Tibial nerve (tissue), 4 donors: ENCODE measurements at places on chromosomes 2 and 18. TPM values are rescaled to one million over a fixed set of nuclear protein-coding genes. Genes with fewer than 3 reads are reported as not detected.

Gene FRZB
- total RNA-seq, result 3.0 TPM

DNA sequence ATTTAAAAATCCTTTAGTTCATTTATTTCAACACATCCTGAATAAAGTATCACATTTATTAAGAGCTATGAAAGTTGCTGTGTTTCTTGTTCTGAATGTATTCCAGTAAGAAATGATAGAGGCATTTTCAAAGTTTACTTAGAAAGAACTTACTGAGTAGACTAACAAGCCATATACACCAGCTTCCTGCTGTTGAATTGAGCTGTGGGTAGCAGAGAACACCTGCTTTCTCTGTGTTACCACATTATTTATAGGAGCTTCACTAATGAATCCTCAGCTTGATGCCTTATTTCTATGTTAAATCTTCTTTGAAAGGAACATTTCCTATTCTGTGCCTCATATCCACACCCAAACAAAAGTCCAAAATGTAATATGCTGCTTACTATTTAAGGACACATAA is 115.4 kb downstream of the CCDC141 start:
- no peak for DNase-seq

Gene RMDN2
- 9.6 TPM for total RNA-seq

Gene CD8B
- 3.1 TPM for total RNA-seq

DNA sequence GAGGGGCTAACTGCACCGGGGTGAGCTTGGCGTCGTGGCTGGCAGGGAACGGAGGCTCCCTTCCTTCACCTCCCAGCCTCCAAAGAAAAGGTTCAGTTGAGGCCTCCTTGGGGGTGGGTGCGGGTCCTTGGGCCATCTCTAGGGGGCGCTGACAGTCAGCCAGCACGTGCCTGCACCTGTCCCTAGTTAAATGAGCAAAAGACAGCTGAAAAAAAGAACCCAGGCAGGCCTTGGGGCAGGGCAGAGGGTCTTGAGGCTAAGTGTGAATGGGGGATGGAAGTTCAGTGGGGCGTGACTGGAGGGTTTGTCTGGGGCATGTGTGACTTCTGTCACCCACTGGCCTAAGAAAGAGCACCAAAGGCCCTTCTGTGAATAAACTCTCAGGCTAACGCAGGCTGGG is 56.4 kb downstream of the ZFP36L2 start:
- DNase-seq, result no peak

- no peak for DNase-seq
Observed at GRCh38 chr2:43111788-43112554, 114.4 kb downstream of the ZFP36L2 start.

DNA sequence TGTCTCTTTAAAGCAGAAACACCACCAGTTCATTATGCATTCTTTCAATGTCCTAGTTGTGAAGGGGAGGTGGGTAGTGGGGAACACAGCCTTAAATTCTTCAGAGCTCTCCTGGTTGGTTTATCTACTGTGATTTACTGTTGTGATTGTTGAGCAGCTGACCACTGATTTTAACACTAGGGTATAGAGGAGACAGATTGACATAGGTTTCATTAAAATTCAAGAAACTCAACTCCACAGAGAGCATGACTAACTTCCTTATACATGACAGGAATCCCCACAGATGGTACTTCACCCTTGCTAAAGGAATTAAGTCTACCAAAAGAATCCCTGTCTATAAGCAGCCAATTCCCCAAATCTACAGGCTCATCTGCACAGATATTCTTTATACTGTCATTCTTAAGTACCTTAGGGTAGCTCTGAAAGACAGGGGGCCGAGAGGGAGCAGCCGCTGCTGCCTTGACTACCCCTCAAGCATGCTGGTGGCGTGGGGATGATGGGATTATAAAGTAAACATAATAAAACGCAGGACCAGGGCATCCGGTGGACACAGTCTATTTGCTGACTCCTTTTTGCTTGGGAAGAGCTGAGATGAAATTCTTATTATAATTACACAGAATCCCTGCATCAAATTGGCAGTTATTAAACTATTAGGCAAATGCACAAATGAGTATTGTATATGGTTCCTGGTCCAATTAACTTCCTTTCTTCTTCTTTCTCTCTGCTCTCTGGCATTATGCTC is 1377.6 kb upstream of the PIK3C3 start:
- no peak for DNase-seq

DNA sequence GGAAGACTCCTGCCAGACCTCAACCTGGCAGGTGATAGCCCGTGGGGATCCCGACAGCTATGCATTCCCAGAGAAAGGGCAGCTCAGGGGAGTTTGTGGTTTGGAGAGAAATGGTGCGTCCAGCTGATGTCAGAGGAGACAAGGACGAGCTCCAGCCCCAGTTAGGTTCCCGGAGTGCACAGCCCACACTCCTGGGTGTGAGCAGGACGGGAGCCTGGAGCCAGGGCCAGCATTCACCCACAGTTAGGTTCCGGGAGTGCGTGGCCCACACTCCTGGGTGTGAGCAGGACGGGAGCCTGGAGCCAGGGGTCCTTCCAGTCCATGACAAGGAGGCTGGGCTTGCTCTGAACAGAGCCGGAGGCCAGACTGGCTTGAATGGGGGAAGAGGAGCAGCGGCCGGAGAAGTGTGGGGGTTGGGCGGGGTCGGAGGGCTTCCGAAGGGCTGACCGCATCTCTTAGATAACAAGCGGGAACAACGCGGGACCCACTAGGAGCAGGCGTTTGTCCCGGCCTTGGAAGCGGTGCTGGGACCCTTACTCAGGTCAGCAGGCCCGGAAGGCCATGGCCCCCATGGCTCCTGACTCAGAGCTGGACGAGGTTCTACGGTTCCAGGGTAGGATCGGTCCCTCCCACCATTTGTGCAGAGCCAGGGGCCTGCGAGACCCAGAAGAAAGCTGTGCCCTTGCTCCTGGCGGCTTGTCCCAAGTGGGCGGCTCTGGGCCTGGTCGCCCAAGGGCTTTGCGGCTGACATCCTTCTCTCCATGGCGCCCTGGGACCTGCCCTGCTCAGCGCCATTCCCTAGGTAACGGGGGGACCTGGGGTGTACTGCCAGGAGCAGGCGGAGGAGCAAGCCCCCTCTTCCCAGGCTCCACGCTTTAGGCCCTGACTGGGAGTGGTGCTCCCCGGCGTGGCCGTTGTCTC is 185.6 kb downstream of the RTP5 start:
- DNase-seq, result no peak

Gene BMP10
- total RNA-seq, result not detected

Gene NBAS
- 59.1 TPM for total RNA-seq

- DNase-seq, result no peak
Observed at GRCh38 chr2:107635883-107636282, 190.8 kb upstream of the RGPD4 start.

DNA sequence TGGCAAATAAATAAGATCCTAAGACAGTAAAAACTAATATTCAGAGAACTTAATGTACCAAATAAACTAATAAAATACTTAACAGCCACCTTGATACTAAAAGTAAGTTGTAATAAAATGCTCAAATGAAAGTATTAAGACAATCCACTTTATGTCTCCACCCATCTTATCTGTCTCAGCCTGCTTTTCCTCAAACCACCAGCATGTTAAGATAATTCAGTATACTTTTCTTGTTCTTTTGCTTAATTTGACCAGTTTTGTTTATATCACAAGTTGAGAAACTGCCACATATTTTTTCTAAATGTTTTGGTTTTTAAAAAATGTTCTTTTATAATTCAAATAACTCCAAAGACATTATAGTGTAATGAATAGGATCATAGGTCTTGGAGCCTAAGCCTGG is 142.0 kb downstream of the MBD5 start:
- no peak for DNase-seq

GRCh38 chr18:33711514-33711913 is 133.5 kb downstream of the ASXL3 start:
- no peak for DNase-seq

Gene PSD4
- total RNA-seq, result 10.0 TPM

Gene MAP4K4
- 85.7 TPM for total RNA-seq

DNA sequence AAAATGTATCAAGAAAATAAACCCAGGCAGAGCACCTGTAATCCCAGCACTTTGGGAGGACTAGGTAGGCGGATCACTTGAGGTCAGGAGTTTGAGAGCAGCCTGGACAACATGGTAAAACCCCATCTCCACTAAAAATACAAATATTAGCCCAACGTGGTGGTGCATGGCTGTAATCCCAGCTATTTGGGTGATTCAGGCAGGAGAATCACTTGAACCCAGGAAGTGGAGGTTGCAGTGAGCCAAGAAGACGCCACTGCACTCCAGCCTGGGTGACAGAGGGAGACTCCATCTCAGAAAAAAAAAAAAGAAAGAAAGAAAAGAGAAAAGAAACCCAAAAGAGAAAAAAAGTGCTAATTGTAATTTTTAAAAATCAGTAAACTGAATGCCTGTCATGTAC is 41.4 kb downstream of the DDX18 start:
- DNase-seq, result no peak

DNA sequence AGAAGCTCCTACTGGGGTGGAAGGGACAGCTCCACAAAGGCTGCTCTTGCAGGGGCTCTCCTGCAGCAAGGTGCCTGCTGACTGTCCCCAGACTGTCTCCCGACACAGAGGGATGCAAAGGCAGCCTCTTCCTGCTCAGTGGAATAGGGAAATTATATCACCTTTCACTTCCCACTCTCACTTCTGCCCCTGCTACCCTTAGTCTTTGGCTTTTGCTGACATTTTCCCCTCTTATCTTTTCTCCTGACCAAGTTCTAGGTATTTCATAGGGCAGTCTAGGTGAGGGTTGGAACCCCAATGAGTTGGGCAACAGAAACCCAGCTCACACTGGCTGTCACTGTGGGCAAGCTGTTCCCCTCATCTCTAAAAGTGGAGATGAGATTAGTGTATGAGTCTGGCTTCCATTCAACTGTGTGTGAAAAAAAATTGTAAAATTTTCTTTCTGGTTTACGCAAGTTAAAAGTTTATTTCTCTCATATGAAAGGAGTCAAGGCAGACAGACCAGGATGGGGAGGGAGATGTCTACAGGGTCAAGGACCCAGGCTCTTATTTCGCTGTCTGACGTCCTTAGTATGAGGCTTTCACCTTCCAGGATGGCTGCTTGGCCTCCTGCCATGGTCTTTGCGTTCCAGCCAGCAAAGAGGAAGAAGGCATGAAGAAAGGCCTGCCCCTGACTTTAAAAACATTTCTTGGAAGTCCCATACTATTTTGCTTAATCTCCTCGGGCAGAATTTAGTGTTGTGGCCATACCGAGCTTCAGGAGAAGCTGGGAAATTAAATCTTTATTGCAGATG is 7.5 kb upstream of the MOCOS start:
- peak; percentile 75 for DNase-seq

Gene PRKAG3
- not detected for total RNA-seq

- DNase-seq, result no peak
Observed at GRCh38 chr18:62717925-62718800, 2.8 kb downstream of the PHLPP1 start.

GRCh38 chr2:239882331-239882732 is 142.8 kb downstream of the NDUFA10 start:
- peak; percentile 43 for DNase-seq

DNA sequence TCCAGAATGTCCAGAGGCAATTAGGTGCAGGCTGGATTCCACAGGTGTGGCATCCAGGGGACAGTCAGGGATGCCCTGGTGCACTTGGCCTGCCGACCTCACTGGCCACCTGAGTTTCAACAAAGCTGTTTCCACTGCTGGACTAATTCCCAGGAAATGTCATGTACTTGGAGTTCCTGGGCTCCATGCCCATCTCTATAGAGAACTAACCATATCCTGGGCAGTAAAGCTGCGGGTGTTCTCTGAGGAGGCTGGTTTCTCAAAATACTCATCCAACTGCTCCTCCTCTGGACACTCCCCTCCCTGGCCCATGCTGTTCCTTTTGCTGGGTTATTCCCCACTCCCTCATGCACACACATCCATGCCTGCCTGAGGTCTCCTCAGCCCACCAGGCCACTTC is 161.9 kb upstream of the SKOR2 start:
- no peak for DNase-seq

- peak; percentile 34 for DNase-seq
Observed at GRCh38 chr2:18749912-18750526, 160.7 kb upstream of the NT5C1B start.

Gene KLHL14
- total RNA-seq, result 0.30 TPM

Gene TMEM37
- 3.7 TPM for total RNA-seq

- no peak for DNase-seq
Observed at GRCh38 chr2:69453475-69454129, 16.4 kb upstream of the NFU1 start.

DNA sequence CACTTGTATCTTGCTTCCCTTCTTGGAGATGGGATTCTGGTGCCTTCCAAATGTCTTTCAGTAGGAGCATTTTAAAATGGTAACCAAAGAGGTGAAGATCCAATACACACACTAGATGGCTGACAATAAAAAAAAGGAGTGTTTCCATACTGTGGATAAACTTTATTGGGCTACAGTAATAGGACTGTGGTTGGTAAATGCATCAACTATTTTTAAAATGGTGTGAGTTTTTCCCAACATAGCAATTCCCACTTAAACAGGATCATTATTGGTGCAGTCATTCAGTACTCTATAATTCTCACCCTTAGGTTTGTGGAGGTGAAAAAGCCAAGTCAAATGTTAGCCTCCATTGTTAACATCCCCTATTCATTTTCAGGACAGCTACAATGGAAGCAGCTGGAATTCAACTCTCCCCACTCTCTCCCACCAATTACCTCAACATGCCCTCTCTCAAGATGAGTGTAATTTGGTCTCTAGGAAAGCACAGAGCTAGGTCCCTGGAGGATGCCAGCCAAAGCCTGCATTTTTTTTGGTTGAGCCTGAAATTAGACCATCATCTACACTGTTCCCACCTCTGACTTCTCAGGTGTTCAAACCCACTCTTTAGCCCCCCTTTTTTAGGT is 273.3 kb downstream of the TCF4 start:
- no peak for DNase-seq

Gene TGFBRAP1
- total RNA-seq, result 30.8 TPM

GRCh38 chr18:11091746-11092145 is 57.6 kb downstream of the PIEZO2 start:
- DNase-seq, result no peak

DNA sequence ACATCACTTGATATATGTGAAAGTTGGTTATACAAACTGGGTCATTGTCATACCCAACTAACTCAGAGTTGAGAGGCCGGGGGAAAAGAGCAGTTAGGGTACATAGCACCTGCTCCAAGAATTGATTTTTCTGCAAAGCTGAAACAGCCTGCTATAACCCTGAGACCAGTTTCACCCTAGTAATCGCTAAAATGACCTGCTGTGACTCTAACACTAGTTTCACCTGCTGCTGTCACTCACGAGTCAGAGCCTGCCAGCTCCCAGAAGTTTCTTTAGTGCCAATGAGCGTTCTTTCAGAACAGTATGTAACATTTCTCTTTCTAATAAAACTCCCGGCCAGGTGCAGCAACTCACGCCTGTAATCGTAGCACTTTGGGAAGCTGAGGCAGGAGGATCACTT is 28.0 kb downstream of the SRSF7 start:
- no peak for DNase-seq

Gene STPG4
- total RNA-seq, result 0.30 TPM

Gene TFPI
- 88.5 TPM for total RNA-seq

Gene ERBB4
- 2.8 TPM for total RNA-seq

DNA sequence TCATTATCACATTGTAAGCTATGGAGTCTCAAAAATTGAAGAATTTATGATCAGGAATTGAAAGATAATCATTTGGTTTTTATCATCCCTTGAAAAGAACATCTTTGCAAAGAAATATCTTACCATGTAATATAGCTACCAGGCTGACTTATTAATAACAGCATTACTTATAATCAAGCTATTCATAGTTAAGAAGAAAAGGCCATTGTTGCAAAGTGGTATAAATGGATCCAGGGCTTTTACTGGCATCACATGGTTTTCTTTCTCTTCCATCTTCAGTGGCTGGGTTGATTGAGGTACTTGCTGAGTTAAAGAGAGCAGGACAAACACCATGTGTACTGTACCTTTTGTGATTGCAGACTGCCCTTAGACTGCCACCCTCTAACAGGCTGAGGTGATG is 39.6 kb downstream of the MFSD6 start:
- DNase-seq, result no peak
